ENCODE measurements at places on chromosomes 13 and 19. TPM values are rescaled to one million over a fixed set of nuclear protein-coding genes. Genes with fewer than 3 reads are reported as not detected.

The F7 gene
- total RNA-seq, result not detected

The RETN gene
- not detected for total RNA-seq

The SYNE4 gene
- total RNA-seq, result 0.31 TPM

The EBI3 gene
- 2.7 TPM for total RNA-seq

The CBLC gene
- total RNA-seq, result not detected

The ZNF471 gene
- 0.08 TPM for total RNA-seq

The CD209 gene
- not detected for total RNA-seq

The NALCN gene
- 4.6 TPM for total RNA-seq

The SPC24 gene
- total RNA-seq, result 12.5 TPM

The TMEM147 gene
- total RNA-seq, result 378 TPM

All from A549 treated with DMSO at 1 μM for 4 hours (cell line).